Spleen (tissue), 13 donors: ENCODE measurements at places on chromosomes 1 and 21. TPM values are rescaled to one million over a fixed set of nuclear protein-coding genes. Genes with fewer than 3 reads are reported as not detected.

Gene SLFNL1
- total RNA-seq, result 0.27 TPM

Gene IL22RA1
- total RNA-seq, result not detected

Gene RNASEL
- 13.8 TPM for total RNA-seq

Gene CPLANE2
- 4.8 TPM for total RNA-seq

Gene PPFIA4
- total RNA-seq, result 11.3 TPM

Gene BCL10
- total RNA-seq, result 45.1 TPM

Gene TINAGL1
- 250 TPM for total RNA-seq

Gene IL19
- total RNA-seq, result not detected
